Stimulated activated CD4-positive, alpha-beta T cell treated with anti-CD3 and anti-CD28 coated beads, TNF-alpha, amount 100 ng/mL, for 24 hours (primary cell): ENCODE measurements at places on chromosomes 16 and 17.

DNA sequence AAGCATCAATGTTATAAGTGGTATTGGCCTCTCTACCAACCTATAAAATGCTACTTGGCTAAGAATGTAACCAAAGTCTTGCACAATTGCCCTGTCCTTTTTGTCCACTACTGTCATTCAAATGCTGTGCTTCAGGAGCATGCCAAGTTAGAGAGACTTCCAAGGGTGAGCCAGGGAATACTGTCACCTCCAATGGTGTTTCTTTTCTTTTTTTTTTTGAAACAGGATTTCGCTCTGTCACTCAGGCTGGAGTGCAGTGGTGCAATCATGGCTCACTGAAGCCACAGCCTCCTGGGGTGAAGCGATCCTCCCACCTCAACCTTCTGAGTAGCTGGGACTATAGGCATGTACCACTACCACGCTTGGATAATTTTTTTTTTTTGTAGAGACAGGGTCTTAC lies 43.7 kb upstream of the ERN1 start:
- no peak for DNase-seq

DNA sequence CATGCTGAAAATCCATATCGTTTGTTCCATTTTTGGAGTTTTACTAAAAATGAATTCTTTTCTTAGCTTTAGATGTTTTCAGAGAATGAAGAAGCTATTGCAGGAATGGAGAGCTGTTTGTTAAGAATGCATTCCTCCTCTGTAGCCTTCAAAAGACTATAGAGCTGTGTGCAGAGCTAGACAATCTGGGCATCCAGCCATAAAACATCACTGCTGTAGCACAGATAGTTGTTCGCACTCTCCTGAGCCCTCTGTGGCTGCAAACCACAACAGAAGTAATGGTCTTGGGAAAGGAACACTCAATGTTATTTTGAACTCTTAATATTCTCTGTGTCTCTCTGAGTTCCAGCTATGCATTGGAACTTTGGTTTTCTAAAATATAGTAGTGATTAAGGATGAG lies 4.9 kb downstream of the TNRC6C start:
- no peak for DNase-seq

GRCh38 chr16:73202161-73202729 lies 154.3 kb upstream of the ZFHX3 start:
- DNase-seq: no peak

GRCh38 chr16:86240716-86241363 lies 269.5 kb upstream of the FOXF1 start:
- DNase-seq: no peak

DNA sequence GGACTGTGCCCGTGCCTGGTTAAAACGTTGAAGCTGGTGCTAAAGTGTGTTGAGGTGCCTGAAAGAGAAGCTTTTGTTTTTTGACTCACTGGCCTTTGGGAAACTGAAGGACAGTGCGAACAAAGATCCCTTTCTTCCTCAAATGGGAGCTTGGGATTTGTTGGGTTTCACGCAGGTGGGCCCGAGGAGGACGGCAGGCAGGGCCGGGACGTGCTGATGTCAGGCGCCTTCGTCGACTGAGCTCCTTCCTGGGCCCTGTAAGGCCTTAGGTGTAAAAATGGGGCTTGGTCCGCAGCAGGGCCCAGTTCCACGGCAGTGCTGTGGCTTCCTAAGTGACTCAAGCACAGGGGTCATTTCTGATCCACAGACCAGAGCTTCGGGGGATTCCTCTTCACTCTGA lies 106.9 kb downstream of the BANP start:
- DNase-seq: no peak

DNA sequence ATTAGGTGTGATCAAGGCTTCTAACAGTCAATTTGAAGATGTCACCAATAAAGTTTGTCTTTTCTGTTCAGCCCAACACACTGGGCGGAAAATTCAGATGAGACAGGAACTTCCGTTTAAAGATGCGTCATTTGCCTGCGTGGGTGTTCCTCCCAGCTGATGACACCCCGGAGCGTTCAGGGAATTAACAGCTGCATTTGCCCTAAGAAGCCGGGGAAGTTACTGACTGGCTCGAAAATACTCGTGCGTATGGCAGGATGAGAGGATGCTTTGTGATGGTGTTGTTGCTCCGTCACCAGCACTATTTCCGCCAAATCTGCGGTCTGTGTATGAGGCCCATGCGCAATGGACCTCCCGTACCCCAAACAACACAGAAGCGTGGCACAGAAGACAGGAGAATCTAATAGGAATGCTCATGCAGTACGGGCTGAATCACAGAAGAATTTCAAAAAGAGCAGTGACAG lies 11.9 kb upstream of the PVALEF start:
- no peak for DNase-seq

DNA sequence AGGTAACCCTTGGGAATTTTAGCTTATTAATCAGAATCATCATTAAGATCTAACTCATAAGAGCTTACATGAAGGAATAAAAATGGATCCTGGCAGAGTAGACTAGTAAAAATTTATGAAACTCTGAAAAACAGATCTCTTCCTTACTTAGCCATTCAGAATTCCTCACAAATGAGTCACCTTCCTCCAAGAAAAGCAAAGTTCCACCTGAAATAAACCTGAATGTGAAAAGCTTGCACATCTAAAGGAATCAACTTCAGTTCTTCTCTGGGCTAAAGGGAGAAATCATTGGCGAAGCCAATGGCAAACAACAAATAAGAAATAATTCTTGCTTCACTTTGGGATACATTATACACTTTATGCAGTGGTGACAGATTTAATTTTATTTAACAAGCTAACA lies 22.7 kb downstream of the MYO1D start:
- DNase-seq: no peak

GRCh38 chr17:79947351-79948031 lies 88.2 kb downstream of the TBC1D16 start:
- DNase-seq: no peak

GRCh38 chr17:79645022-79645776 lies 34.3 kb upstream of the RBFOX3 start:
- no peak for DNase-seq

- DNase-seq: no peak
Observed at GRCh38 chr17:57959929-57960328, 4.7 kb upstream of the CUEDC1 start.

GRCh38 chr16:74051-74746 lies 1.8 kb upstream of the RHBDF1 start:
- DNase-seq: no peak

DNA sequence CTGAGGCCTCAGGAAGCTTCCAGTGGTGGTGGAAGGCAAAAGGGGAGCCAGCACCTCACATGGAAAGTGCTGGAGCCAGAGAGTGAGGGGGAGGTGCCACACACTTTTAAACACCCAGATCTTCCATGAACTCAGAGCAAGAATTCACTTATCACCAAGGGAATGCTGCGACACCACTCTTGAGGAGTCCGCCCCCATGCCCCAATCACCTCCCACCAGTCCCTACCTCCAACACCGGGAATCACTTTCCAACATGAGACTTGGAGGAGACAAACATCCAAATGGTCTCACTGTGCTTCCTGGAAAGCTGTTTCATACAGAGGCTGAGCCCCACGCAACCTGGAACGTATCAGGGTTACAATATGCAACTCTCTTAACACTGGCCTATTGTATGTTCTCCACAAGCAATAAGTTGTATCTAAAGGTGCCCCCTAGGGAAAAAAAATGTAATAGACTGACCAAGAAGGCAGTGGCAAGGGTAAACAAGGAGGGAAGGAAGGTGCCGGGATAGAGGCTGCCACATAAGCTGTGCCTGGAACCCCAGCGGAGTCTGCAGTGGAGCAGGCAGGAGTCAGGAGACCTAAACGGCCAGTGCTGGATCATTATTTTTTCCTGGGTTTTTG lies 106.7 kb upstream of the FOXF1 start:
- no peak for DNase-seq

DNA sequence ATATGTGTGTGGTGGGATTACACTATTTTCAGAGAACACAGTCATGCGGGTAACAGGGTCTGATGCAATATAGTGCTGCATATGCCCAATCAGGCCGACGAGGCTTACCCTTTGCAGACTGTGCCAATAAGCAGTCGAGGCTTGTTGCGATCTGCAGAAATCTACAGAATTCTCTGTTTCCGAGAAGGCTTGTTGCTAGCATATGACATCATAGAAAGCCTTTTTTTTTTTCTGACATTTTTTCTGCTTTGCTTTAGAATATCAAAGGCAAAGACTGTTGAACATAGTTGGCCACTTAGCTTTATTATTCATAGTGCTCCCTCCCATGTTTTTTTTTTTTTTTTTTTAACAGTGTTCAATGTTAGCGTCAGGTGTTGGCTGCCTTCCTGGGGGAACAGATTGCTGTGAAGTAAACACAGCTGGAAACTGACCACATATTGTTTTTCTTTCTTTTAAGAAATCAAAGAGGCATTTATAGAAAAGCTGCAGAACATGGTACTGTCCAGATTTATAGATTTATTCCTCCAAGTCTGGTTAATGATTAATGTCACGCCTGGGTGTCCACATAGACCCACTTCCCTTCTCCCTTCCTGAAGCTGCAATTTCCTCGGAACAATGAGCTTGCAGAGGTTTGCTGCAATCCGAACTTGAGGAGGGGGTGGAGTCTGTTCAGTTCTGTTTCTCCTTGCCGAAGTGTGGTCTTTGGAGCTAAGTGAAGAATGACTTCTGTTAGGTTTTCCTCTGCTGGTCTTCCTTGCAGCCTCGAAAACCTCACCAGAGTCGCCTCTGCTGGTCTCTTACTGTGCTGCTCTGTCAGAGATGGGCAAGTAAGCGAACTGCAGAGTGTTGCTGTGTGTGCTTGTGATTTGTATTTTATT lies 87.3 kb downstream of the MAP2K6 start:
- no peak for DNase-seq

- DNase-seq: no peak
Observed at GRCh38 chr17:78129351-78130089, 965 bp upstream of the TMC6 start.

GRCh38 chr17:7836596-7837407 lies 2.8 kb downstream of the KDM6B start:
- DNase-seq: no peak

DNA sequence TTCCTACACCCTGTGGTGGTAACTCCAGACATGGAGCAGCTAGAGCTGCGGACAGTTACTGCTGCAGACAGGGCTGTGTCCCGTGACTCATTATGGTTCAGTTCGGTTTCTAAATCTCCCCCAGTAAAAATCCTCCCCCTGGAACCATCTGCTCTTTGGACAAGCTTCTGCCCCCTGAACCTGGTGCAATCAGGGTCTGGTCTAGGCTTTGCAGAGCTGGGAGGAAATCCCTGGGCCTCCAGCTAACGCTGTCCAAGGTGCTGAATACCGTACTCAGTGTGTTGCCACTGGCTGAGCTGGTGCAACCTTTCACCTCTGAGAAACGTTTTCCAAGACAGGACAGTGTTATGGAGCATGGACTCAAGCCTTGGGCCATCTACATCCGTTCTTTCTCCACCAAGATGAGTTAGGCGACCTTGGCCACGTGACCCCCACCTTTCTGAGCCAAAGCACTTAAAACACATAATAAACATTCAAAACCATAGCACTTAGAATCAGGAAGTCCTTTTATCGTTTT lies 142.0 kb downstream of the CPPED1 start:
- DNase-seq: no peak

- DNase-seq: no peak
Observed at GRCh38 chr17:42153919-42154742, 658 bp downstream of the RAB5C start.

GRCh38 chr17:2274414-2274813 lies 29.2 kb downstream of the SMG6 start:
- no peak for DNase-seq

DNA sequence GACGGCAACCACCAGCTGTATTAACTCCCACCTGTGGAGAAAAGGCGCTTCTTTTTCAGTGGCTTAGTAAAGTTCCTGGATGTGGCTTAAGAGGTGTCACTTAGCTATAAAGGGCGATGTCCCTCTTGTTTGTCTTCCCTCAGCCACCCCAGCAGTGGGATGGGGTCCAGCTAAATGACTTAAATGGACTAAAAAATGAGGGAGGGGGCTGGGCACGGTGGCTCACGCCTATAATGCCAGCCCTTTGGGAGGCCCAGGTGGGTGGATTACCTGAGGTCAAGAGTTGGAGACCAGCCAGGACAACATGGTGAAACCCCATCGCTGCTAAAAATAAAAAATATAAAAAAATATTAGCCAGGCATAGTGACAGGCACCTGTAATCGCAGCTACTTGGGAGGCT lies 667.5 kb upstream of the RBFOX1 start:
- no peak for DNase-seq

DNA sequence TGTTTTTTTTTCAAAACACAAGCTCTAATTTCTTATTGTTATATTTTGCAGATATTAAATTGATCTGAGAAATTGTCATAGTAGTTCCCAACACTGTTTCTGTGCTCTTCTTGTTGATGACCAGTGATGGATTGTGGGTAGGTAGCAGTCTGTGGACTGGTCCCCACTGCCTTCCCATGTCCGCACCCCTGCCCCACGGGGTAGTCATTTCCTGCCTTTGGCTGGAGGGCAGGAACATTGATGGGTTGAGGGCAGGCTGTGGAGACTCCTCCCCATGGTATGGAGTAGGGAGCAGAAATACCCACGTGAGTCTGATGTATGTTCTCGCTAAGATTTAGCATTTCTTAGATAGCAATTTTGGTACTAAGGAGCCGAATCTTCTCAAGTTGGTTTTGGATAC lies 762.0 kb downstream of the CDH8 start:
- DNase-seq: no peak

DNA sequence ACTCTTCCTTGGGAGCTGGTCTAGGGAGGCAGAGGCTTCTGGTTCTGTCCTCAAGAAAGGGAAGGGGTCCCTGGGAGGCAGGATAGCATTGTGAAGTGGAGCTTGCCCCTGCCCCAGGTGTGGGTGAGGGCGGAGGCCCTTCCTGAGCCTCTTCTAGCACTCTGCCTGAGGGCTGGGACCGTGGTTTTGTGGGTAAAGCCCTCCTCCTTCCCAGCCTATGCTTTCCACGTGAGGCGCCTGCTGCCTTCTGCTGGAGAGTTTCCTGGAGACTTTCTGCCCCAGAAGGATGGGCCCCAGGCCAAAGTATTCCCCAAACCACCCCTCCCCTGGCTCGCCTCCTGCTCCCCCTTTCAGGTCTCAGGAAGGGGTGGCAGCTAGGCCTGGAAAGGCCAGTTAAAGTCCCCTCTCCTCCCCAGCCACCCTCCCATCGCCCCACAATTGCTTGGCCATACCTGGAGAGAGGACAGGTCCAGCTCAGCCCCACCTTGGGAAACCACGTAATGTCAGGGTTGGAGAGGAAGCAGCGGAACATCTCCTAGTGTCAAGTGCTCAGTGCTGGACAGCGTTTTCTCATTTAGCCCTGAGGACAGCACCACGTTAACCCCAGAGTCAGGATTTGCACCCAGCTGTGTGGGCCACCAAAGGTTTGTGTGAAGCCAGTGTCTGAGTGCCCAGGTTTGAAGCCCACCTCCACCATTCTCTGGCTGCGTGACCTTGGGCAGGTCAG lies 5.6 kb downstream of the SBK1 start:
- no peak for DNase-seq

GRCh38 chr17:42111265-42111636 lies 1.3 kb downstream of the DHX58 start:
- DNase-seq: no peak

DNA sequence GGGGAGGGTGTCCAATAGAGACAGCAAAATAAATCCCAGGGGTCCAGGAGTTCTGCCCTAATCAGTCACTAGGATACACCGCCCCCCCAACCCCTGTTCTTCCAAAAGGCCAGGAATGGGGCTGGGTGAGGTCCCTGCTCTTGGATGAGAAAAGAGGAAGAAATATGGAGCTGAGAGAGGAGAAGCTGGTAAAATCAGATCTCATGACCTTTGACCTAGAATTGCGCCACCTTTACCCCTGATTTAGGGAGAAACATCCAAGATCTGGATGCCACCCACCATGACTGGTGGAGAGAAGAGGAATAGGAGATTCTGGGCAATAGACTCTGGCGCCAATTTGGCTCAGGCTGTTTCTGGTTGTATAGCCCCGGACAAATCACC lies 707 bp upstream of the CACNB1 start:
- DNase-seq: no peak

GRCh38 chr16:88817785-88818574 lies 6.3 kb upstream of the APRT start:
- no peak for DNase-seq
